NCI-H1105 treated with DMSO at 0.1 percent for 48 hours (cell line): ENCODE measurements at places on chromosomes 5 and 9.

DNA sequence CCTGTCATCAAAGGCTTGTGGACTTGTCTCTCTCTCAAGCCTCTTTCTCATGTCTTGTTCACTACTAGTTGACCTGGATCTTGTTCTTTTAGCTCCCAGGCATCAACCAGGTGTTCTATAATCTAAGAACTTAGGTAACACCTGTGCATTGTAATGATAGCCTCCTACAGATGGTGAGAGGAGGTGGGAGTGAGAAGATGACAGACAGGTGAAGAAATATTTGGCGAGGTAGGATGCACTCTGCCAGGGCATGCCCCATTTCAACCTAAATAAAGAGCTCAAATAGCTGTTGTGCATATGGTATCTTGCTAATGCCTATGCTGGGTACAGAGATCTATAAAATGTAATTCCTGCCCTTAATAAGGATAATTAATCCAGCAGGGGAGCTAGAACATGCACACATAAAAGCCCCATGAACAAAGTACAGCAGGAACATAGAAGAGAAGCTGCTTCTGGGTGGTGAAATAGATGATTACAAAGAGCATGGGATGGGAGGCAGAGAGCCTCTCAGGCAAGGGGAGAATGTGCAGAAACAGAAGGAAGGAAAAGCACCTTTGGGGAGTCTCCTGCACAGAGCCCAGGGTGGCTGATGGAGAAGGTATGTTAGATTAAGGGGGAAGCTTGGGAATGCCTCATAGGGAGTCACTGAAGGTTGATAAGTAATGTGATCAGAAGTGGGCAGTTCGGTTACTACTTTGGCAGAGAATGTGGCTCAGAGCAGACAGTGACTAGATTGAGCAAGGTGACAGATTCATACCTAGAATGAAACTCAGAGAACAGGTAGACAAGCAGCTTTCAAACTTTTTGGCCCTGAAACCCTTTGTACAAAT lies 28.0 kb upstream of the PLIN2 start:
- peak; percentile 34 for DNase-seq

- DNase-seq = no peak
Measured at GRCh38 chr9:33437205-33437604, 10.2 kb downstream of the AQP3 start.

GRCh38 chr5:138927979-138928378 lies 52.8 kb upstream of the LRRTM2 start:
- DNase-seq = no peak

DNA sequence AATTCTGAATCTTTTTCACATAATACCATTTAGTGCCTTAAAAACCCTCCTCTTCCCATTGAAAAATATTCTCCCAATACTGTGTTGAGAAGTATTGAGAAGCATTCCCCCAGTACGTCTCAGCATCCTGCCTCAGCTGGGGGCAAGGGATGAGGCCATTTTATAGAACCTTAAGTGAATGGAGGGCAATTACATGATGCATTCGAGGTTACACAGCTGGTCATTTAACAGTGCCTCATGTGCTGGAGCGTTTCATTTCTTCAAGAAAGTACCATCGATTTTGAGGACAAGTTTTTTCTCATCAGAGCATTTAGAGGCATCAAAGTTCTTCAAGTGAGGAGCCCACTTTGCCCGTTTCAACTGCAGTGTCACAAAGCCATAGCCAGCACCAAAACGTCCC lies 135.6 kb downstream of the DOCK2 start:
- DNase-seq = no peak

DNA sequence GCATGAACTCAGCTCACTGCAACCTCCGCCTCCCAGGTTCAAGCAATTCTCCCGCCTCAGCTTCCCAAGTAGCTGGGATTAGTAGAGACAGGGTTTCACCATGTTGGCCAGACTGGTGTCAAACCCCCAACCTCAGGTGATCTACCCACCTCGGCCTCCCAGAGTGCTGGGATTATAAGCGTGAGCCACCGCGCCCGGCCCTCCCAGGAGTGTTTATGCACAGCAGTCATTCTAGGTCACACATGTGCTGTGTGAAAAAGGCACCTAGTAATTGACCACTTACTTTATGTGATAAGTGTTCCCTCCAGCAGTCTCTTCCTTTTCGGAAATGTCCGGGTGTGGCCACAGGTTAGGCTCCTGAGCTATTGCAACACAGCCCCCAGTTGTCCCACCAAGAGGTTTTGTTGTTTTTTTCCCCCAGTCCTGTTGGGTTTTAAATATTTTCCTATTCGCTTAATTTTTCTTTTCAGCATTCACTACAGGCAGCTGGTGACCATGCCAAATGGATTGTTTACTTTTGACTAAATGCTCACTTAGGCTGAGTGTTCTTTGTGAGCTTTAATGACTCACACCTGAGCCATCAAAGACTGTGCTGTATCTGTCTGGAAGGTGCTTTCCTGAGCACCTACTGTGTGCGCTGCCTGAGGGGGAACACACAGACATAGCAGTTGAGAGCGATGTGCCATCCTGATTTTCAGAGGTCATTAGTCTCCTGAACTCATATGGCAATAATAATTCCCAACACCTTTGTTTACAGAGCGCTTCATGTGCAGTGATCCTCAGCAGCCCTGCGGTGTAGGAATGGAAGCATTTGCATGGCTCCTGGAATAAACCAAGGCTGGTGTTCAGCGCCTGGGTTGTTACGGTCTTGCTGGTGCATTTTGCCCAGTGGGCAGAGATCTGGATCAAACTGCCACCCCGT lies 94.3 kb downstream of the MVB12B start:
- peak; percentile 87 for DNase-seq

- no peak for DNase-seq
Measured at GRCh38 chr5:169788168-169788567, 151.1 kb downstream of the DOCK2 start.

- DNase-seq = no peak
Measured at GRCh38 chr9:124040935-124041816, 29.6 kb downstream of the LHX2 start.

DNA sequence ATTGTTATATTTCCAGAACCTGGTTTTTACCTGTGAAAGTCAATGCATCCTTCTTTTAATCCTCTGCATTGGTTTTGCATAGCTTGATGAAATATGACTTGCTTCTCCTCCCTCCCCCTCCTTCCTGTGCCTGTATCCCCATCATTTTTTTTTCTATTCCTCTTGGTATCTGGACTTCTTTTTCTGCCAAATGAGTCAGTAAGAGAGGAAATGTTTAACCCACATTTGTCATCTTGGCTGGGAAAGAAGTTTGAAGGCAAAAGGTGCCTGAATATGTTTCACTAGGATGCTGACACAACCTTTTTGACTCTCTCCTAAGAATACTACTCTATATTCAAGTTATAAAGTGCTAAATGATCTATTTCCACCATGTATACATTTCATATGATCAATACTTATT lies 35.5 kb upstream of the CDKN2B start:
- DNase-seq = no peak

GRCh38 chr9:33109850-33110595 lies 33.5 kb upstream of the SMU1 start:
- no peak for DNase-seq

DNA sequence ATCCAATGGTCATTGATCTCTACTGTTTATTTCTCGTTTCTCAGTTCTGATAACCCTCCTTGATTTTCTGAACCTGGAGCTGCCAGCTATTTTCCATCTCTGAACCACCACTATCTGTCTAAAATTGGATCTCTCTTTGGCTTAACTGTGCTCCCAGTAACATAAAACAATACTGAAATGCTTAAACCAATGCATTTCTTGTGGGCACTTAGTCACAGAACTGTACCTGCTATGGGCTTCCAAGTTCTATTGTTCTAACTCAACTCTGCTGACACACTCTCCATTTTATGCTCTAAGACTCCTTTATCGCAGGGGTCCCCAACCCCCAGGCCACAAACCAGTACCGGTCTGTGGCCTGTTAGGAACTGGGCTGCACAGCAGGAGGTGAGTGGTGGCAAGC lies 120.6 kb downstream of the LHFPL2 start:
- no peak for DNase-seq

DNA sequence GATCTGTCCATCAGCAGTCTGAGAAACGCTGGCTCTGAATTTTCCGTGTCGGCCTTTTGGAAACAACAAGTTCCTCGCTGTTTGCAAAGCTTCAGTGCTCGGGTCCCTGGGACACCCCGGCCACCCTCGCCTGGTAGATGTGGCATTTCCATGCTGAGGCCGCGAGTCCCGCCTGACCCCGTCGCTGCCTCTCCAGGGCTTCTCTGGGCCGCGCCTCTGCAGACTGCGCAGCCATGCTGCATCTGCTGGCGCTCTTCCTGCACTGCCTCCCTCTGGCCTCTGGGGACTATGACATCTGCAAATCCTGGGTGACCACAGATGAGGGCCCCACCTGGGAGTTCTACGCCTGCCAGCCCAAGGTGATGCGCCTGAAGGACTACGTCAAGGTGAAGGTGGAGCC lies 4.7 kb downstream of the NTNG2 start:
- DNase-seq = no peak

GRCh38 chr9:35035851-35036701 lies 36.3 kb downstream of the VCP start:
- no peak for DNase-seq

- peak; percentile 18 for DNase-seq
Measured at GRCh38 chr9:114503522-114504340, 1.5 kb downstream of the WHRN start.

GRCh38 chr5:124847907-124848306 lies 101.5 kb upstream of the ZNF608 start:
- DNase-seq = peak; percentile 86

GRCh38 chr9:2933165-2934095 lies 89.5 kb upstream of the PUM3 start:
- DNase-seq = no peak
